ENCODE measurements at places on chromosomes 12 and 14.

DNA sequence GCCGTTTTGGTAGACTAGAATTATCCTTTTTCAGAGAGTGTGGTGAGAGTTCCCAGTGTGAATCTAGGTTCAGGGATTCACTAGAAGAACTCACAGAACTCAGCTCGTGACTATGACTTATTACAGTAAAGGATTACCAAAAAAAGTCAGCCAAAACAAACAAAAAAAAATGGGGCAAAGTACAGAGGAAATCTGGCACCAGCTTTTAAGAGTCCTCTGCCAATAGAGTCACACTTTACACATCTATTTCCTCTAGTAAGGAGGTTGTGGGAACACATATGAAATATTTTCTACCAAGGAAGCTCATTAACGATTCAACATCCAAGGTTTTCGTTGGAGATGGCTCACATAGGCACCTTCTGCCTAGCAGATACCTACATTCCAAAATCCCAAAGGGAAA, 28.2 kb downstream of the TSPAN19 start:
- DNase-seq, result no peak

DNA sequence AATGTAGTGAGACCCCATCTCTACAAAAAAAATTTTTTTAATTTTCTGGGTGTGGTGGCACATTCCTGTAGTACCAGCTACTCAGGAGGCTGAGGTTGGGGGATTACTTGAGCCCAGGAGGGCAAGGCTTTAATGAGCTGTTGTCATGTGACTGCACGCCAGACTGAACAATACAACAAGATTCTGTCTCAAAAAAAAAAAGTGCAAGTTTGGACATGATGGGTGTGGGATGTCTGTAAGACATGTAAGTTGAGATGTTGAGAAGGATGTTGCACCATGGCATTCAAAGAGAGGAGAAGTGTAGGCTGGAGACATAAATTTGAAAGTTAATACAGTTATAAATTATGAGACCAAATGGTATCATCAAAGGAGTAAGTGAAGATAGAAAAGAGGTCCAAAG, 23.5 kb downstream of the YEATS4 start:
- no peak for DNase-seq

DNA sequence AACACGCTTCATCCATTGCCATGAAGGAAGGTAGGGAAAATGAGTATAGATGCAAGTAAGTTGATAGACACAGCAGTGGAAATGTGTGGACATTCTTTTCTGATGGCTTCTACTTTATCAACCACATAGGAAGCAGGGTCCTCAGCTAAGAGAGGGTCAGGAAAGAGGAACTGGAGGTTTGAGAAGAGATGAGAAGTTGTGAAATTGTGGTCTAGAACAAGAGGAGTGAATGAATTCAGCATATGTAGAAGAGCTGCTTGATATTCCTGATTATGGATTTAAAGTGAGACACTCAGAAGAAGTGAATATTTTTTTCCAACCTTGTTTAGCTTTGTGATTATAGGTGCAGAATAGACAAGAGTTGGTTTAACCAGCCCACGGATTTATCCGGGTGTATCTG, 128.5 kb downstream of the SLC15A5 start:
- DNase-seq, result no peak

- DNase-seq, result no peak
These were observed 17.4 kb downstream of the BEGAIN start for GRCh38 chr14:100569734-100570286.

DNA sequence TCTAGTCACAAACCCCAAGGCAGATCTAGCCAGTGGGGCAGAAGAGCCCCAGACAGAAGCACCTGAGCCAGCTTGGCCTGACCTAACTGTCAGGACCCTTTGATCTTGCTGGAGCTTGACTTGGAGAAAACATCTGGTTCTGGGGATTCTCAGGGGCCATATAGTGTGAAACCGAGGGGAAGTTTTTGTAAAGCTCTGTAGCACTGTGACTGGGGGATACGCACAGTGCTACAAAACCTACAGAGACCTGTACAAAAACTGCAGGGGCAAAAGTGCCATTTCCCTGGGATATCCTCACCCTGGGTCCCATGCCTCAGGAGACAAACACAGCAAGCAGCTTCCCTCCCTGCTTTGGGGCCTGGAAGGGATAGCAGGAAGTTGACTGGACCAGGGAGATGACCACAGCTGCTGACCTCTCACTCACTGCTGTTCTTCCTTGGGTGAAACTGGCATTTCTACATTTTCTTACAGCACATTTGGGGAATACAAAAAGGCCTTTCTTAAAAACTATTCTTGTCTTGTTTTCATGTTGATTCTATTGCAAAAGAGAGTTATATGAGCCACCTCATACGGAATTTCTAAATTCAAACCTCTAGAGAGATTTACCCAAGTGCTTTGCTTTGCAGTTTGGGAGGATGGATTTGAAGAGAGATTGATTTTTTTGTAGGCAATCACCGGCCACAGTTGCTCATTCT, 140.0 kb downstream of the DAD1 start:
- DNase-seq, result no peak

- DNase-seq, result no peak
These were observed 53.6 kb downstream of the BRMS1L start for GRCh38 chr14:35879654-35880249.

GRCh38 chr12:112851024-112851777, 55.6 kb upstream of the OAS1 start:
- DNase-seq, result no peak

DNA sequence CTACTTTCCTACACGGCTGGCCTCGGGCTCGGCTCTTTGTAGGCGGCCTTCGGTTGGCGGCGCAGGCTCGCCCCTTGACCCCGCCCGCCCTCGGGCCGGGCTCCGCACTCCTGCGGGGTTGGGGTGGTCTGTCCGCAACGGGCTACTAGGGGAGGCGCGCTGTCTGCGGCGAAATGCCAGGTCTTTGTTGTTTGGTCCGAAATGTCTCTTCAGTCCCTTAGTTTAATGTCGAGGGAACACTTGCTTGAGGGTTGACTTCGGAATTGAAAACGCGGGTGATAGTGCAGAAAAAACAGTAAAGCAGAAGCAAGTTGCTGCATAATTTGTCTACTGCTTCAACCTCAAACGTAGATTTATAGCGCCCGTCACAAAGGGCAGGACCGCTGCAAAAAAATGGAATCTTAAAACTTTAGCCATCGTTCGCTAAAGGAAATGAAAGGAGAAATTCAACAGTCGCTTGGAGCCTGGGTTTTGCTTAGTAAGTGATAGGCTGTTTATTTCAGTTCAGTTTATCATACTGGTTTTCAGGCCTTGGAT, 390 bp downstream of the JKAMP start:
- DNase-seq, result no peak

- DNase-seq, result no peak
These were observed 98.7 kb downstream of the GAS2L3 start for GRCh38 chr12:100672075-100672592.

GRCh38 chr12:51323966-51324895, at the start of gene BIN2:
TSS of gene BIN2 (minus strand) at chr12:51324174. CDS start at chr12:51324102, 72 bp downstream.
- DNase-seq, result no peak

DNA sequence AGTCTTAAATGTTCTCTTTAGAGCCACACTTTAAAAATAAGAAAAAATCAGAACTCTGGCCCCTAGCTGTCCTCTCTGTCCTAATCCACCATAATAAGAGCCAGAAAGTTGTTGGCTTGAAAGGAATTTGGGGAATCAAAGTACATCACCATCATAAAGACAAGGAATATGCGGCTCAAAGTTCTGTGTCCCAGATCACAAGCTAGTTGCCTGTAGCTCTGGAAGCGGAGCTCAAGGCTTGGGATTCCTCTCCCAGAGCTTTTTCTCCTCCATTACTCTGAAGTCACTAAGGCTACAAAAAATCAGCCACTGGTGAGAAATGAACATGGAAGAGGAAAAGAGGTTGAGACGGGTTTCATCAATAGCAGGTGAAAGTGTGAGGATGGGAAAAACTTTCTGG, 6.4 kb downstream of the DPF3 start:
- DNase-seq, result no peak

GRCh38 chr12:110698171-110698902, 9.4 kb upstream of the HVCN1 start:
- DNase-seq, result no peak

GRCh38 chr12:103632554-103633216, 45.6 kb downstream of the STAB2 start:
- DNase-seq, result no peak

GRCh38 chr12:112013601-112014402, 576 bp downstream of the ERP29 start:
- DNase-seq, result no peak

- DNase-seq, result no peak
These were observed 5.2 kb downstream of the CCDC85C start for GRCh38 chr14:99598774-99599173.

GRCh38 chr12:80356097-80356496, 87.9 kb upstream of the PTPRQ start:
- DNase-seq, result no peak

- no peak for DNase-seq
These were observed 7.3 kb downstream of the STXBP6 start for GRCh38 chr14:25042362-25043299.

DNA sequence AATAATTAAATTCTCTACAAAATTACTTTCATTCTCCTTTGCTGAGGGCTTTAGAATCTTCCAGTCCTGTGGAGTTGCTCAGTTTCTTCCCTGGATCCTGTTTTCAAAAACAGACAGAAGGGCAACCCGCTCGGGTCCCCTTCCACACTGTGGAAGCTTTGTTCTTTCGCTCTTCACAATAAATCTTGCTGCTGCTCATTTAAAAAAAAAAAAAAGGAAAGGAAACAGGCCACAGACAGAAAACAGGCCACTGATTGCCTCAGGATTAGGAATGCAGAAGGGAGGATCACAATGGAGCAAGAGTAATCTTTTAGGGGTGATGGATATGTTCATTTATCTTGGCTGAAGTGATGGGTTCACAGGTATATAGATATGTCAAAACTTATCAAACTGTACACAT, 29.5 kb upstream of the HIGD1C start:
- no peak for DNase-seq

DNA sequence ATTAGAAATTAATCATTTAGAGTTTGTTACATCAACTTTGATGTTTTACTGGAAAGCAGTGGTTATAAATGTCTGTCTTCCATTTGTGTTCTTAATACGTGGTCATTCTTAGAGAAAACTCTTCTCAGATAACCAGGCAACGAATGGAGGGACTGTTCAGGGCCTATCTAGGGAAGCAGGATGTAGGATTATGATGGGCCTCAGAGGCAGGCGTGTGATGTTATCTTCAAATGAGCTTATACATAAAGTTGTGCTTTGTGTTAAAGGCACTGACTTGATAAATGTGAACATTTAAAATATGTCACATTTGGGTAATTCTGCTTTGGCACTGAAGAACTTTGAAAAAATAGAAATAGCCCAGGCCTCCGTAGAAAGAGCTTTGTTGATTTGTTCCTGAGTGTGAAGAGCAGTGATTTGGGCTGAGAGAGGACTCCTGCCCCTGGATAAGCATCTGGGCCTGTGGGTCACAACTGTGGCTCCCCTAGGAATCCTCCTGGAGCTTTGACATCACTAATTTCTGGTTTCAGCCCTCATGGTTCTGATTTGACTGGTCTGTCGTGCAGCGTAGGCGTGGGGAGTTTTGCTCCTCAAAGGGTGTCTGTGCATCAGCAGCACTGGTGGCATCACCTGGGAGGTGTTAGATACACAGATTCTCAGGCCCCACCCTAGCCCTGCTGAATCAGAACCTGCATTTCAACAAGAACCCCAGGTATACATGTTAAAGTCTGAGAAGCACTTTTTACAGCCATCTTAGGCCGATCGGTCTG, 55.4 kb downstream of the SAMD4A start:
- no peak for DNase-seq

DNA sequence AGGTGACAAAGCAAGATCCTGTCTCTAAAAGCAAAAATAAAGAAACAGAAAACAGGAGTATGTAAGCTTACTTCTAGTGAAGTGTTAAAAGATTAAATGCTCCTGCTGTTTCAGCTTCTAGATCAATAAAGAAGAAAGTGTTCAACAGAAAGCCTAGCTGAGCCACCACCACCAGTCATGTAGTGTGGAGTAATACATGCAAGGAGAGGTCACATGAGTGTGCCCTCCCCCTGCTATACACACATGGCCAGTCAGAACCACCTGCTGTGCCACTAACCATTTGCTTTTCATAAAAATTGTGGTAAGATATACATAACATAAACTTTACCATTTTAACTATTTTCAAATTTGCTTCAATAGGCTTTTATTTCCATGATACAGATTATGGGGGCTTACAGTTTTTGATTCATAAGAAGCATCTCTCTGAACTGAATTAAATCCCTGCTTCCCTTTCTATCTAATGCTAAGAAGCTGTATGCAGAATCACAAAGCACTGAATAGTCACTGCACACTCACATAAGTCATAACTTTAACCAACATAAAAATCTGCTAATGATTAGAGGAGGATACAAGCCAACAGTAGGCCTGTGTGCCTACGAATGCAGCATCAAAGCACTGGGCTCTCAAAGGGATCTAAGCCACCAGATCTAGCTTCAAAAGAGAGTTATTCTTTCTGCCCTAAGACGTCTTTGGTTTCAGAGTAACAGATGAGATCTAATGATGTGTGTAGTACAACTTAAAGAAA, 515.5 kb downstream of the C12orf50 start:
- no peak for DNase-seq

DNA sequence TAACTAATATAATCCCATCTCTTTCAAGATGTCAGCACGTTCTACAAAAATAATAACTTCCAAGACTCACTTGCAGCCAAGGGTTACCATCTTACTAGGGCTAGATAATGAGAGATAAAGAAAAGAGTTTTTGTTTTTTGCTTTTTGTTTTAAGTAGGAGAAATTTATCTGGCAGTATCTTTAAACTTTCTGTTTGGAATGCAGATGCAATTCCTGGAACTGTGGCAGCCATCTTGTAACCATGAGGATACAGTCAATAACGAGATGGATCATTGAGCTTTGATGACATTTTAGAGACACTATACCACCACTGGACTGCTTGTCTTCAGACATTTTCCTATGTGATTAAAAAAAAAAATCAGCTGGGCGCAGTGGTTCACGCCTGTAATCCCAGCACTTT, 171.2 kb upstream of the ARID2 start:
- no peak for DNase-seq

GRCh38 chr12:71710276-71711125, 24.6 kb downstream of the TMEM19 start:
- no peak for DNase-seq

DNA sequence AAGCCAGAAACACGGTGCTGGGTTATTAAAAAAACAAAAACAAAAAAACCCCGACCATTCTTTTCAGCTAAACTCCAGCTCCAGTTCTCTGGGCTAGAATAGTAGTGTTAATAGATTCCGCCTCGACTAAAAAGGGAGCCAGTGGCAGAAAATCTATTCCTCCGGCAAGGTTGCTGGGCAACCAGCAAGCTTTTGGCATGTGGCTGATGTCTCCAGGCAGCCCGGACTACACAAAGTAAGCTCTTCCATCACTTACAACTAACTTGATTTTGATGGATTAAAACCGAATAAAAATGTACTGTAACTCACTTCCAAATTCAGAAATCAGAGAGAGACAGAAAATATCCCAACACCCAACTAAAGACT, 126.4 kb upstream of the FOXN3 start:
- DNase-seq, result no peak

Data from cortex of kidney (tissue), 1 donor.